ENCODE measurements at places on chromosomes 2 and 18.

DNA sequence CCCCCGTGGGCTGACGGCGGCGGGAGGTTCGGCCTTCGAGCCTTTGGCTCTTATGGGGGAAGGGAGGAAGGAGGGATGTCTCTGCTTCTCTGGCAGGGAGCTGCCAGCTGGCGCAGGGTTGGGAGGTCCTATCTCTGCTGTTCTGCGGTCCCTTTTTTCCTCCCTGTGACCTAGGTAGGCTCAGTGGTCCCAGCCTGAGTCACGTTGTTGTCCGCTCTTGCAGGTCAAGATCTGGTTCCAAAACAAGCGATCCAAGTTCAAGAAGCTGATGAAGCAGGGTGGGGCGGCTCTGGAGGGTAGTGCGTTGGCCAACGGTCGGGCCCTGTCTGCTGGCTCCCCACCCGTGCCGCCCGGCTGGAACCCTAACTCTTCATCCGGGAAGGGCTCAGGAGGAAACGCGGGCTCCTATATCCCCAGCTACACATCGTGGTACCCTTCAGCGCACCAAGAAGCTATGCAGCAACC lies 2.5 kb downstream of the DLX1 start:
- no peak for DNase-seq

GRCh38 chr2:35530615-35531135 lies 824.9 kb upstream of the CRIM1 start:
- no peak for DNase-seq

DNA sequence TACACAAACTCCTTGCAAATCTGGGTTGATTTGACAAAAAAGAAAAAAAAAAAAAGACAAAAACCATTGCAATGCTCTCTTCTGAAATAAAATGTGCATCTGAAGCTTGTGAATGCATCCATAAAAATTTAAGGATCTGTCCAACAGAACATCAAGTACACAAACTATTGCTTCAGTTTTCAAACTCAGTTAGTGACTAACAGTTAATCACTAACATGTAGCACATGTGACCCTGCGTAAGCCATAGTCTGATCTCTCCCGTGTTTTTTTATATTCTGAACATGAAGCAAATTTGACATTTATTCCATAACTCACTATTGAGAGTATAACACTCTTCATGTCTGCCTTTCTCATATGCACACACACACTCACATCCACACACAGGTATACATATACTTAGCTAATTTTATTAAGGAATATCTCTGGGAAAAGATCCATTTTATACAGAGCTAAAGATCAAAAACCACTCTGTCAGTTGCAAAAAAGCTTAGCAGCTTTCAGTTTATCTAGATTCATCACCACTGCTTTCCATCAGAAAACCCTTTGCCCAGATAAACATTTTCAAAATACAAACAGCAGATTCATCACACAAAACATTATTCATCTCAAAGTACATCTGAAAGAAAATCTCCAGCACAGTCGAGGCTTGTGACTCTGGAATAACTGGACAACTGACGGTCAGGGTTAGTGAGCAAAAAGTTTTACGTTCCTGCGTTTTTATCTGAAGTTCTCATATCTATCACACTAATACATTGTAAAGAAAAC lies 1000.4 kb upstream of the ACVR2A start:
- DNase-seq = no peak

- no peak for DNase-seq
Observed at GRCh38 chr2:23446916-23447315, 61.9 kb downstream of the KLHL29 start.

DNA sequence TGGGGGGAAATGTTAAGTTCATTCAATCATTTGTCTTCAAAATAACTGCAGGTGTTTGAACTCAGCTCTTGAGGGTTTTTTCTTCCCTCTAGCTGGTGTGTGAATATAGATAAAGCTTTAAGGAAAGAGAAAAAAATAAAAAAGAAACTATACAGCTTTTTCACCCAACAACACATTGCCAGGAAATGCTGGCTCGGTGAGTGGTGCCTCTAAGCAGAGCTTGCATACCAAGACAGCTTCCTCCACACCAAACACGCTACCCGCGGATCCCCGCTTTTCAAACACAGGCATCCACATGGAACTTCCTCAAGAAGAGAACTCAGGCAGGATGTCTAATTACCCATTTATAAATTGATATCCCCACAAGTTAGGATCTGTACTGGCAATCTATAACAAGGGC lies 69.8 kb upstream of the TANK start:
- DNase-seq = peak; percentile 73

DNA sequence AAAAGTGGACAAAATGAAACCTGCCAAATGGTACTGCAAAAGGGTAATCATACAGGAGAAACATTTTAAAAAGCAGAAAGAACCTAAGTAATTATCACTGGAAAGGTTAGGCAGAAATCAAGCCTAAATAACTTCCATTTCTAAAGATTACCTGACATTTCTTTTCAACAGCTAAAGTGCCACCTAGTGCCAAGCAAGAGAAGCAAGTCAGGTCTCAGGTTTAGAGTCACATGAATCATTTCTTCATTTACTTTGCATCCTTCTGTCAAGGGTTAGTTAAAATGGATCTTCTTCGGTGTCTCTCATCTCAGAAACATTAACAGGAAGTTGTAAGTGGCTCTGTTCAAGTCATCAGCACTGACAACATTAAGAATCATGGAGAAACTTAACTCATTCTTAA lies 90.3 kb downstream of the AKAIN1 start:
- peak; percentile 32 for DNase-seq

DNA sequence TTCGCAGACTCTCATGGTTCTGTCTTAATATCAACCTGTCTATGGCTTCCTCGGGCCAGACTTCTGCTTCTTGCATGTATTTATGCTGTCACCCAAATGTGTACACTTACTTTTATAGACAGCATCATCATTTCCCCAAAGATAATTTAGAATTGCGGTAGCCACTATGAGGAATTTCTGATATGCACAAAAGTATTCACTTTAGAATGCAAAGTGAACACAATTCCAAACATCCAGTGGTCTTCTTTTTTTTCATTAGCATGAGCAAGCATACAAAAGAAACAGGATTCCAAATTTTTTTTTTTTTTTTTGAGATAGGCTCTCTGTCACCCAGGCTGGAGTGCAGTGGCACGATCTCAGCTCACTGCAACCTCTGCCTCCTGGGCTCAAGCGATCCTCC lies 21.0 kb upstream of the MCFD2 start:
- DNase-seq = no peak

DNA sequence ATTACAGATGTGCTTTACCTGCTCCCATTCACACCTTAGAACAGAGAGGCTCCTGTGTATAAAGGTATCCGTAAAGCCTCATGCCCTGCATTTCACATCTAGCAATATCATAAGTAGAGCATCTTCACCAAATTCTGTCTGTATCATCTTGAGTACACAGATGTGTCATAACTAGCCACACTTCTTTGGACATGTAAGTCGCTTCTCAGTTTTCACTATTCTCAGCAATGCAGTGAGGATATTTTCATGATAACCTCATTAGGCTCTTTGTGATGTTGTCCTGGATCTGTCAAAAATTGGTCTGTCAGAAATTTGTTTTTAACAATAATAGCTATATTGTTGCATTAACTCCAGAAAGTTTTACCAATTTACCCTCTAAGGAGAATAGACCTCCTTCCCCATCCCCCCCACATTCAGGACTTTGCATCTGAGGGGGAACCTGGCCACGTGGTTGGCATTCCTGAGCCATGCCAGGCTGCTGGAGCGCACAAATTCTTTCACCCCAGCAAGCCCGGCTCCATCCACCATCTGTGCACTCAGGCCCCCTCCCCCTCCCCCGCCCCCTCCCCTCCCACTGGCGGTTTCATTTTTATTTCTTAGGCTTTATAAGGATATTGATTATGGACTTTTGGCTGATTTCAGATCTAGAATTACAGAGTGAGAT lies 34.1 kb downstream of the AGAP1 start:
- DNase-seq = no peak

GRCh38 chr2:68879296-68879695 lies 8.1 kb upstream of the BMP10 start:
- DNase-seq = no peak

DNA sequence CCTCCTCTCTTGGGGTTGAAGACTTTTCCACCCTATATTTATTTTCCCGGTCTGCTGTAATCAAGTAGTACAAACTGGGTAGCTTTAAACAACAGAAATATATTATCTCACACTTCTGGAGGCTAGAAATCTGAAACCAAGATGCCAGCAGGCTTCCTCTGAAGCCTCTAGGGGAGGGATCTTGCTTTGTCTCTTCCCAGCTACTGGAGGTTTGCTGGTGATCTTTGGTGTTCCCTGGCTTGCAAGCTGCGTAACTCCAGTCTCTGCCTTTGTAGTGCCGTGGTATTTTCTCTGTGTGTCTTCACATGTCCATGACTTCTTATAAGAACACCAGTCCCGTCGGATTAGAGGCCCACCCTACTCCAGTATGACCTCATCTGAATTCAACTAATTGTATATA lies 44.4 kb downstream of the MYO3B start:
- DNase-seq = no peak

Data from MM.1S (cell line).